ENCODE measurements at places on chromosomes 5 and 9.

DNA sequence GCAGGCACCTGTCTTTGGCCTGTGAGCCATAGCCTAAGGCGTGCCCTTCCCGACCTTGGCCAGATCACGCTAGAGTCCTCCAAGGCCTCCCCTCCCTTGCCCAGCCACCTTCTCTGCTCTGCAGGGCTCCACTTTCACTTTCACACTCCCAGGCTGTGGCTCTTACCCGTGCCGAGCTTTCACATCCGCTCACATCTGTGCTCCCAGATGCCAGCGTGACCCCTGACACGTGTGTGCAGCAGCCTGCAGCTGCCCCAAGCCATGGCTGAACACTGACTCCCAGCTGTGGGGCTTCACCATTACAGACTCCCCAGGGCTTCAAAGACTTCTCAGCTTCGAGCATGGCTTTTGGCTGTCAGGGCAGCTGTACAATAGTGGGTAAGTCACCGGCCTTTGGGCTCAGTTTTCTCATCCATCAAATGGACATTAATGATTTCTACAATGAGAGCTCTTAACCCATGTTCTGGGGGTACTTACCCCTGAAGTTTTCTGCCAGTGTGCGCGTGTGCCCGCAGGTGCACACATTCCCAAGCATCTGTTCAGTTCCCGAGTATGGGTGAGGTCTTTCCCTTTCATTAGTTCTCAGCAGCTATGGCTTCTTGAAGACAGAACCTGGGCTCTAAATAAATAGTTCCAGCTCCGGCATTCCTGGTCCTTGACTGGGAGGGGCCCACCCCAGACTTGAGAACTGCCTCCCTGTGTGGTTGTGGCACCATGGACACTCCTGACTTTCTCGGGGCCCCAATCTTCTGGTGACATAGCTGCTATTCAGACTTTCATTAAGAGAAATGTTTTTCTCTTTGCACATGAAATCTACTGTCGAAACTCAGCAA, 118.6 kb downstream of the RGS3 start:
- peak; percentile 53 for DNase-seq

DNA sequence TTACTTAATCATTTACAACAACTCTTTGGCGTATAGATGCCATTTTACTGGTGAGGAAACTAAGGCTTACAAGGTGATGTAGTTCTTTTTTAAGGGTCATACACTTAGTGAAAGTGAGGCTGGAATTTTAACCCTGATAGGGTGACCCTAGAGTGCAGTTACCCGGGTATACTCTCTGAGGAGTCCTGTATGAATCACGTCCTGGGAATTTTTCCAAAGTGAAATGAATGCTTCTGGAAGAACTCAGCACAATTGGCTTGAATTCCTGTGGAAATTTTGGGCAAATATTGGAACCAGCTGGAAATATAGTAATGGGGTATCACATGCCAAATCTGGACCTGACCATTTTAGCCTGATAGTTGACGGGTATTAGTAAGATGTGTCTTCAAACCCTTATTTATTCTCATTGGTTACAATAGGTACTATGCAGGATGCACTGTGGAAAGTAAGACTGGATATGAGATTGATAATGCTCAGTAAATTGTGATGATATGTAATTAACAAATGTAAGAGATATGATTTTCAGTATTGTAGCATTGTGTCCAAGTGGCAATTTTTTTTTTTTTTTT, 14.8 kb downstream of the SUB1 start:
- DNase-seq: peak; percentile 94

DNA sequence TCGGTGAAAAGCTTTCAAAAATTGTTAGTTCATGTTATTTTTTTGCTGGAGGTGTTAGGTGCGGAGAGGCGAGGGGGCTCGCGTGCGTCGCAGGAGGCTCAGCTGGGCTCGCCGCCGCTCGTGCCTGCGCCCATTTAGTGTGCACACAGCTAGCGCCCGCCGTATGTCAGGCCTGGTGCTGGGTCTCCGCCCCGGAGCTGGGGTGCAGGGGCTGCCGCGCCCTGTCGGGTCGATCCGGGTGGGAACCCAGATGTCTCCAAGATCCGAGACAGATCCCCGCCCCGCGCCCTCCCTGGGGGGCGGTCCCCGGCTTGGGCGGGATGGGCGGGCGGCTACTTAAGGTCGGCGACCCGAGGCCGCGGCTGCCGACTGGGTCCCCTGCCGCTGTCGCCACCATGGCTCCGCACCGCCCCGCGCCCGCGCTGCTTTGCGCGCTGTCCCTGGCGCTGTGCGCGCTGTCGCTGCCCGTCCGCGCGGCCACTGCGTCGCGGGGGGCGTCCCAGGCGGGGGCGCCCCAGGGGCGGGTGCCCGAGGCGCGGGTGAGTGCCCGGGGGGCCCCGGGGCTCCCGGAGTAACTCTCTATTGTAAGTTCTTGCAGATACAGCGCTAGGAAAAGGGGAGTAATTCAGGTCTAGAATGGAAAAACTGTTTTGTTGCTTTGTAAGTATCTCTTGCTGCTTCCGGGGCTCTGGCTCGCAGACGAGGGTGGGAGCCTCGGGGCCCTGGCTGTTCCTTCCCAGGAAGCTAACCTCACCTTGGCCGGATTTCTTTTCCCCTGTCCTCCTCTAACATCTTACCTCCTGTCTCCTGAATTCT, 31.7 kb downstream of the GSN start:
- DNase-seq: no peak

GRCh38 chr5:65020492-65020891, 251.8 kb downstream of the CWC27 start:
- DNase-seq: peak; percentile 43

- no peak for DNase-seq
These were observed 432.7 kb upstream of the KLF4 start for GRCh38 chr9:107922260-107922659.

DNA sequence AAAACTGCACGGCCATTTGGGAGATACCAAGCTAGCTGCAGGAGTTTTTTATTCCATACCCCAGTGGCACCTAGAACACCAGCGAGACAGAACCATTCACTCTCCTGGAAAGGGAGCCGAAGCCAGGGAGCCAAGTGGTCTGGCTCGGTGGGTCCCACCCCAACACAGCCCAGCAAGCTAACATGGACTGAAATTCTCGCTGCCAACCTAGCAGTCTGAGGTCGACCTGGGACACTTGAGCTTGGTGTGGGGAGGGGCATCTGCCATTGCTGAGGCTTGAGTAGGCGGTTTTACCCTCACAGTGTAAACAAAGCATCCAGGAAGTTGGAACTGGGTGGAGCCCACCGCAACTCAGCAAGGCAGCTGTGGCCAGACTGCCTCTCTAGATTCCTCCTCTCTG, 108.9 kb upstream of the CHD1 start:
- DNase-seq: no peak

DNA sequence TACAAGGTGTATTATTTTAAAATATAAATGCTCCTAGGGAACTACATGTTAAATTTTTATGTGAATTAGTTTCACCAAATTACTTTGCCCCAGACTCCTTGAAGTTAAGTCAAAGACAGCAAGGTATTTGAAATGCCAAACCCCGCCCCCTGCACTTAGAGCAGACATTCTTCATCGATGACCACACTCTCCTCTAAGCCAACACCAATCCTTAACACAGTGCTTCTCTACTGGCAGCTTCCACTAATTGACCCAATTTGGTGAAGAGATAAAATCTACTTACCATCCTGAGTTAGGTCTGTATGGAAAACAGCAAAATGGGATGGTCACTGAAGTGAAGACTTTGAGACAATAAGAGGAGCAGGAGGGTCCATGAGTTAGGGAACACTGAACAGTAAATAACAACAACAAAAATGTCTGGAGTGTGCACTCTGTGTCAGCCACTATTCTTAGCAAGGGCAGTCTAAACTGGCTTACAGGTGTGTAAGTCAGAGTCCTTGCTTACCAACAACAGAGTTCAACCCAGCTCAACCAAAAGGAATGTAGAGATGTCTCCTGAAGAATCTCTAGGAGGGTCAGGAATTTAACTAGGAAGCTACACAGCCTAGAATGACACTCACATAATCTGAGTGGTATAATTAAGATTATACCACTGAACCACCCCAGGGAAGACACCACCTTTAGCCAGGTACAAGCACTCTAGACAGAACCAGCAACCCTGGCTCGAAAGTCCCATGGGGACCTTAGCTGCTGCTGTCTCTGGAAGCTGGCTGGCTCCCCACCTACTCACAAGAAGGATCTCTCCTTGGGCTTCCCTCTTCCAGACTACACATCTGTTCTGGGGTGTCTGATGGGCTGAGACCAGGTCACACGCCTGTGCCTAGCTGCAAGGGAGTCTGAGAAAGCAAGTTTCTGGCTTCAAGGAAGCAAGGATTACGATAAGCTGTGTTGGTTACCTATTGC, 8.8 kb upstream of the UBE2QL1 start:
- DNase-seq: no peak

DNA sequence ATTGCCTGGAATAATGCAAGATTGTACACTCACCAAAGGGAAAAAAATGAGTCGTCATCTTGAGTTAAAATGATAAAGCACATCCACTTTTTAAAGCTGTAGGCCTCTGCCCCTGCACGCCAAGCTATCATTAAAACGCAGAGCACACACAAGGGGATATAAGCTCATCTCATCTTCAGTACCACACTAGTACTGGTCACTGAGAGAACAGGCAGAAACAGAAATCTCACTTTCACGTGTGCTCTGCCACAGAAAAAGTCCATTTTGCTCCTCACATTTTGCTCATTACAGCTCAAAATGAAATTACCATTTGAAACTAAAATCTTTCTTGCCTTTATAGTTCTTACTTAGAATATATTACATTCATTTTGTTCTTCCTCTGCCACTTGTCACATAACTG, 99.2 kb upstream of the SLC30A5 start:
- no peak for DNase-seq

DNA sequence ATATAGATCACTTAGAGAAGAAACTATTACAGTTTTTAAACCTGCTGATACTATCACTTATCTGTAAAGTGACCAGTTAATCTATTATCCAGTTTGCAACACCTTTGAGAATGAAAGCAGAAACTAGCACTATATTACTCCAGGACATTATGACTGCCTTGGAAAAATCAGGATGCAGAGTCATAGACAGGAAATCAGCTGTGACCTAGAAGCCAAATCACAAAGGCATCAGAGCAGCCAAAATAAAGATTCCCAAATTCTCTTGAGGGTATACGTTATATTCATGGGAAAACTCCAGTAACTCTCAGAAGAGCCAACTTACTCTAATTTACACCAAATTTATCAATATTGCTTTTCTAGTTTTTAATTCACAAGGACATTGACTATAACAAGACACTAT, 49.9 kb downstream of the CDO1 start:
- DNase-seq: no peak

GRCh38 chr5:180628211-180628610, 21.2 kb downstream of the FLT4 start:
- no peak for DNase-seq

GRCh38 chr5:137728048-137728447, 7.8 kb downstream of the KLHL3 start:
- DNase-seq: no peak

GRCh38 chr5:125408448-125409233, 662.2 kb upstream of the ZNF608 start:
- DNase-seq: peak; percentile 96

- DNase-seq: no peak
These were observed 30.7 kb upstream of the PTGS1 start for GRCh38 chr9:122340161-122340560.

- no peak for DNase-seq
These were observed 114.4 kb downstream of the PSD2 start for GRCh38 chr5:139910036-139910435.

DNA sequence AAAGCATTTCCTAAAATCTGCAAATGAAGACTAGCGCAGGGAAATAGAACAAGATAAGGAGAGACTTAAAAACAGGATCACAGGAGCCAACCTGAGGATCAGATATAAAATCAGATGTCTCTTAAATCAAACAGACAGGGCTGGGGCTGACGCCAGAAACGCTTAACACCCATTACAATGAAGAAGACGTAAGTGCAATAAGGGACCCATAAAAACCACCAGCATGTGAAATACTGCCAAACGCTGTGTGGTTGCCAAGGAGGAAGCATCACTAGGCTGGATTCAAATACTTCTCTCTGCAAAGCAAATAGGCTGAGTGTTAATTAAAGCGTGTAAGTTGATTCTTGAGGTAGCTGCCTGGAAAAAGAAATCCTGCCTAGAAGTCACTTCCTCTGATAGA, 74.4 kb upstream of the ATP10B start:
- DNase-seq: no peak

DNA sequence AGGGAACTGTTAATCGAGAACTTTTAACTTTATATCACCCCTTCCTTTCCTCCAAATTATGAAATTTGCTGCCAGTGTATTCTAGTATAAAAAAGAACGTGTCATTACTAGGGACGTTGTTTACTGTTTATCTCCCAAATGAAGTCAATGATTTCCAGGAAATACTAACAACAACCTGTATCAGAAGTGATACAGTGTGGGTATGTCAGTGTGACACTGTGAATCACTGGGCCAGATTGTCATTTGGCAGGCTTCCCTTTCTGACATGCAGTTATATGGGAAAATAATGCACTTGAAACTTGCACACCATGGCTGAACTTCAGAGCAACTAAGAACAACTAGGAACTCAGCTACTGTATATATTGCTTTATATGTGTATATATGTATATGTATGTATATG, 12.6 kb downstream of the ZNF462 start:
- peak; percentile 55 for DNase-seq

DNA sequence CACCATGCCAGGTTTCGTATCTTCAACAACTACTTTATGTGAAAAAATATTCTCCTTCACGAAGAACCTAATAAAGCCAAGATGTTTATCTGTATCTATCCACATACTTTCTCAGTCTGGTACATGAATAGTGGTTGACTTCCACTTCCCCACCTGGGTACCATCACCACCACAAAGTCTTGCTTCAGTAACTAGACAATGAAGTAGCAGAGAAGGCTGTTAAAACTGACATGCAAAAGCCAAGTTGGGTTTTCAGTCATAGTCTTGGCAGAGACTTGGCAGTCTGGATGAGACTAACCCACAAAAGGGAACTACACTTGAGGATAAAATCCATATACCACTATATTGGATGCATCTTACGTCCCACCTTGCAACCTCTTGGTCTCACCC, 5.0 kb downstream of the P4HA2 start:
- DNase-seq: no peak

DNA sequence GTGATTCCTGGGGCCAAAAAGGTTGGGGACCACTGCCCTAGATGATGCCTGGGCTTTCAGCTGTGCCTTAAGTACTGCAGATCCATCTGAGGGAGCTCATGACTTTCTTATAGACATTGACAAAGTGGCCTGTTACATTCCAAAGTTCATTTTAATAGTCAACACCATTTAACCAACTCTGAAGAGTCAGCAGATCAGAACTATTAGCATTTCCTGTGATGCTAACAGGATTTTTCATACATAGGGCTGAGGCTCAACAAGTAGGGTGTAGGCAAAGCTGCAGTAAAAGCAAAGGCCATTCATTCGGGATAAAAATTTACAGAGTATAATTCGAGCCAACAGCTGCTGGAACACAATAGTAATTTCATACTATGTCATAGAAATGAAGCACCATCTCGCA, 105.4 kb downstream of the LPAR1 start:
- no peak for DNase-seq

All from fibroblast of mammary gland (primary cell).